Renal cortical epithelial cell (primary cell): ENCODE measurements at places on chromosomes 3 and 15. TPM values are rescaled to one million over a fixed set of nuclear protein-coding genes. Genes with fewer than 3 reads are reported as not detected.

DNA sequence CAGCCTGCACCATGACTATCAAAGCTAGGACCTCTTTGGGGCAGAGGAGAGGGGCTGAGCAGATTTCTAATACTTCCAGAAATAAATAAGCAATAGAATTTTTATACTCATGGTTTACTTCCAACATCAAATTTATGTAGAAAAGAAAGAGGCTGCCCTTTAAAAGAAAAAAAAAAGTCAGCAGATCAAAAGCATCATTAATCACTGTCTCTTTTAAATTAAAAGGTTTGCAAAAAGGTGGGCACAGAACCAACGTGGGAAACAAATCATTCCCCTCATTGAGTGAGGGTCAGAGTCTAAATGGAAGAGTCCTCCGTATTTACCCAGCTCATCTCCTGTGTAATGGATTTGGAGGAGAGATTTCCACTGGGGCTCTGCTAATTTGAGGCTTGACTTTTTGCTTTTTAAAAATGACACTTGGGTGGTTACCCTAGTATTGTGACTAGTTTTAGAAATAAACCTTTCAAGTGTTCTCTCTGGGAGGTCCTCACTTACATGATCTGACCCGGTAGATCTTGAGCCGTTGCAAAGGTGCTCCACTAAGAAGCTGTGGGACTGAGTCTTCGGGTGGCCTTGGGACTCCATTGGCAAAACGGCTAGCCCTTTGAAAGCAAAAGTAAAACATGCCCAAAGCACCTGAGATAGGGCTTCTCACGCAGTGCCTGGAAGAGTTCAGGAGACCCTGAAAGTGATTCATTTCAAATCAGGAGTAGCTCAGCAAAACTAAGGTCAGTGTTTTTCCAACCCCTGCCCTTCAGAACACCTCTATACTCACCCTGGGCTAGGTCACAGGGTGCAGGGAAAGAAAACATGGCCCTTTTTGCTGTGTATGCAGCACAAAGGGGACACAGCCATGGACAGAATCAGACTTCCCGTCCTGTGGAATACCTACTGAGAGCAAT is 320.9 kb downstream of the FOXP1 start:
- DNase-seq, result peak; percentile 19

DNA sequence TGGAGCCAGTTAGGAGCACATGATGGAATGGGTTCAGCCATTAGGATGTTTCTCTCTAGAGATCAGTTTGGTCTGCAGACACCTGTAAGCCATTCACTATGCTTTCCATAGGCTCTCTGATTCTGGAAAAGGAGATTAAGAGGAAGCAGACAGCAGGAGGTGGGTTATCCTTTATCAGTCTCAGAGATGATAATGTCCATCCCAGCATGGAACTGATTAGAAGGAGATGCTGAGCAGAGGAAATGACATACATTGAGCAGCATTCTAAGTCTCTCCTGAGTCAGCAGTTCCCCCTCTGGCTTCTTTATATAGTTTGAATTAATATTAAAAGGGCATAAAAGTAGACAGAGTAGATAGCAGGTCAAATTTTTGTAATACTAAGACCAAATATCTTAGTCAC is 591.1 kb downstream of the GBE1 start:
- no peak for DNase-seq

Gene ABTB1
- total RNA-seq, result 5.4 and 13.5 TPM in 2 replicates

DNA sequence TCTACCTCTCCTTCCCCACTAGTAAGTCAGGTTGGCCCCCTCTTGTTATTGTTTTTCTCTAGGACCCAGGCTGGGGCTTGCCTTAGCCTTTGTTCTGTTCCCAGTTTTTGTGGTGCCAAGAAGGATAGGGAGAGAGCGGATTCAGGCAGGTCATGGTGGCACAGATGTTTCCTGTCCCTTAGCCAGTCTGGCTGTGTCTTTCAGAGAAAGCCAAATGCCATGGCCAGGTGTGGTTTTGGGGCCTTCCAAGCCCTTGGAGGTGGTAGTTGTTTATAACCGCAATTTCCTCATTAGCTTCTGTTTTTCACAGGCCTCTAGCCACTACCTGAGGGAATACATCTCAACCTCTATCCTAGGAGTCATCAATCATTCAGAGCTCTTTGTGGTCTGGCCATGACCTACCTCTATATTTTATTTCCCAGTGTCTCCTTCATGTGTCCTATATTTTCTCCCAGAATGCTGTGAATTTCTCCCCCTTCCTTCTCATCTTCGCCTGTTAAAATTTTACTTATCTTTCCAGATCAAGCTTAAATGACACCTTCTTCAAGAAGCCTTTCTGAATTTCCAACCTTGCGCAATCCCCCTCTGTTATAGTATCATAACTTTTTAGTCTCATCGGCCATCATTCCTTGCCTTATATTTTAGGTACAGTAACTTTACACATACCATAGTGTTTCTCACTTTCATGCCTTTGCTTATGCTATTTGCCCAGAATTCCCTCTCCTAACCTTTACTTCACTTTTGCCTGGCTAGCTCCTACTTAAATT is 38.2 kb downstream of the TIMP4 start:
- DNase-seq, result no peak

Gene SEMA7A
- 9.5 and 143 TPM in 2 replicates for total RNA-seq

Gene CPNE4
- total RNA-seq, result 0.05 and 0.35 TPM in 2 replicates

DNA sequence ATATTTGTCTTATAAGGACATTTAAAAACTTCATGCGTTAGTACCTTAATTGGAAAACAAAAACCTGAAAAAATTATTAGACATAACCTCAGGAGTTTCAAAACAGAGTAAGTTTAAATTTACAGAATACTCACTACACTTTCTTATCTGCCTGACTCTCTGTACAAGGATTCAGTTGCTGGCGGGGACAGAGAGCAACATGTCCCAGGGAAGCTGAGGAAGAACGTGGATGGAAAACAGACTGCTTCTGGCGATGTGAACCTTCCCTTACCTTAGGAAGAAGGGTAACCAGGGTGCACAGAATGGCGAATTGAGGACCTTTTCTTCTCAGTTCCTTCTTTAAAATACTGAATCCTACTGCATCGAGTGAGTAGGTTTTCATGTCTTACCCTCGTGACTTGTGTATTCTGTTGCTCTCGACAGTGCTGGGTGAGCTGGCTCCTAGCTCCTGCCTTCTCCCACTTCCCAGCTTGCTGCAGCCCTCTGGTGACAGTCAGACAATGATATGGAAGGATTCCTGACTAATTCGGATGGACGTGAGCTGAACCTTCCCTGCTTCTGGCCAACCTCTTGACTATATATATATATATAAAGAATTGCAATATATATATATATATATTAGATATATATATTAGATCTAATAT is 178.2 kb downstream of the PDZRN3 start:
- no peak for DNase-seq

DNA sequence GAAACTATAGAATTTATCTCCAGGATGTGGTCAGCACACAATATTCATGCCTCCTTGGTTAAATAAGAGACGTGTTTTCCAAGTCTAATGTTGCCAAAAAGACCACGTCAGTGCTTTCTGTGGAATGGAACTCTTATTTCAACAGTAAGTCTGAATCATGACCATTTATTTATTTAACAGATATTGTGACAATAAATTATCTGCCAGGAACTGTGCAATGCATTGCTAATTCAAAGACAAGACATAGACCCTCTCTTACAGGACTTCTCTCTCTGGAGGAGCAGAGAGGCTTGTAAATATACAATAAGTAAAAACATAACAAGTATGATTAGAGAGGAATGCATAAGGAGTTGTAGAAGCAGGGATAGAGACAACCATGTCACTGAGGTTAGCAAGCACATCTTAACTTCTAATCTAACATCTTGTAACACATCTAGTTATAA is 227.5 kb downstream of the DTWD1 start:
- DNase-seq, result no peak

DNA sequence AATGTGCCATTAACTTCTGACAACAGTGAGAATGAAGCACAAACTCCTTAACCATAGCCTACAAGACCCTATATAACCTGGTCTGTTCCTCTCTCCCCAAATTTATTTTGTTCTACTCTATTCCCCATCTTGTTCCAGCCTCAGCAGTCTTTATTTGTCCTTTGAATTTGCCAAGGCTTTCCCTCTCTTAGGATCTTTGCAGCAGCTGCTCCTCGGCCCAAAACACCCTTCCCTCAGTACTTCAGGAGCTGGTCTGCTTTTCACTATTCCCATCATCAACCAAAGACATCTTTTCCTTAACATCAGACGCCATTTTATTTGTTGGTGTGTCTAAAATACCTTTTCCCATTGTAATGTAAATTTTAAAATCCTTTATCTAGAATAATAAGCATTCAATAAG is 10.2 kb downstream of the PRICKLE2 start:
- DNase-seq, result no peak

Gene HIGD2B
- total RNA-seq, result 0.15 TPM in 1 of 2 replicates, not detected in the other

DNA sequence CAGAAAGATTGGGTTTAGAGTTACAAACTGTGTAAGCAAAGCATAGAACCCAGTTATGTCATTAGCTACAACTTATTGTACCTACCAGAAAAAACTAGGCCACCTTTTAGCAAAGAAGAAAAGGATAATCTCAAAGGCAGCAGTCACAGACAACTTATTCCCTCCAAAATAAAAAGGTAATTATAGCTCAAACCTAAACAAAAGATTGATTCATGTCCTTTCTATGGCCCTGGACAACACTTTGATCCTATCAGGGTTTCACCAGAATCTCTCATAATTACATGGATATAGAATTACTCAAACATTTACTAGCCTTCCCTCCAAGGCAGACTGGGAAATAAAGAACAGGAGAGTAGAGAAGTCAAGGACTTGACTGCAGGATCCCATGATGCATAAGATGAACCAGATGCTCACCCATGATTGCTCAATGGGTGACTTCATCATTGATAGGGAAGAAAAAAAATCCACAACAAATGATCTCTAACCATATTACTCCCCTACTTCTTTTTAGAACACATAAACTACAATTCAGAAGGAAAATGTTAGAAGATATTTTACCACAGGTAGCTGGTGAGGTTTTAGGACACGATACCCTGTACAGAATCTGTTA is 17.4 kb downstream of the DET1 start:
- peak; percentile 6 for DNase-seq

Gene TERC
- 16.7 and 685 TPM in 2 replicates for total RNA-seq

DNA sequence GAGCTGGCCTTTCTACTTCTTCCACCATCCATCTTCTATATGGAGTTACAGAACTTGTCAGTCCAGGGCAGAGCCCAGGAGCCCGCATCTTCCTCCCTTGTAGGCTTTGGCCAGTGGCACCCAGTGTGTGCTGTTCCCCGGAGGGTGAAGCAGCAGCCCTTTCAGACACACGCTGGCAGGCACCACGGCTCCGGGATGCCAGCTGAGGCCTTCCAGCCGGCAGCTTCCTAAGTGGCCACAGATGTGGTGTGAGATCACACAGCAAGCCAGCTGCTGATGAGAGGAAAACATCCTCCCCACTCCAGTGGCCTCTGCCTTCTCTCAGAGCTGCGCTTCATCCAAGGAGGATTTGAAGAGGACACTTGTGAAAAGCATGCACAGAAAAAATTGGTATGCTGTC is 24.1 kb downstream of the CRABP1 start:
- no peak for DNase-seq

Gene TRPM1
- not detected in 2 replicates for total RNA-seq

- no peak for DNase-seq
Observed at GRCh38 chr3:1855841-1856240, 242.8 kb upstream of the CNTN4 start.

DNA sequence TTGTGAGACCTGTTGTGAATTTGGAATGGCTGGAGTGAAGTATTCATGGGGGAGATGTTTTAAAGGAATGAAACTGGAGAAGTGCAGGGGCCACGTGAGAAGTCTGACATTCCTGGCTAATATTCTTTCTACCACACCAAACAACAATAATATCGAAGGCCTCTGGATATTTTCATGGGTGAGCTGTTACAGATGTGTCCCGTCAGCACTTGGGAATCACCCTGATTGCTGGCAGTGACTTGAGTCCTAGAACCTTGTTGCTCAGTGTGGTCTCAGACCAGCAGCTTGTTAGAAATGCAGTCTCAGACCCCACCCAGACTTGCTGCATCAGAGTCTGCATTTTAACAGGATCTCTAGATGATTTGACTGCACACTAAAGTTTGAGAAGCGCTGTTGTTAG is 113.8 kb downstream of the ITPR1 start:
- DNase-seq, result no peak

- DNase-seq, result peak; percentile 80
Observed at GRCh38 chr3:11238880-11239279, 33.3 kb upstream of the ATG7 start.

DNA sequence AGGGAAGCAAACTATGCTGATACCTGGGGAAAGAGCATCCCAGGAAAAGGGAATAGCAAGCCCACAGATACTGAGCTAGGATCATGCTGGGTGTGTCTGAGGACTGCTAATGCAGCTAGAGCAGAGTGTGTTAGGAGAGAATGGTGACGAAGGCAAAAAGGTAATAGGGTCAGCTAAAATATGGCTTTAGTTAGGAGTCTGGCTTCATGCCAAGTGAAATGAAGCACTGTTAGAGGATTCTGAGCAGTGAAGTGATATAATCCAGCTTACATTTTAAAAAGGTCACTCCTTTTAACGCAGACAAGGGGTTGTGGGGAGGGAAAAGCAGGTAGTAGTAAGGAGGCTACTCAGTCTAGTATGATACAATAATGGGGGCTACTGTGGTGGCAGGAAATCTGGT is 30.4 kb downstream of the SECISBP2L start:
- DNase-seq, result no peak

Gene GRM7
- total RNA-seq, result not detected in 2 replicates

DNA sequence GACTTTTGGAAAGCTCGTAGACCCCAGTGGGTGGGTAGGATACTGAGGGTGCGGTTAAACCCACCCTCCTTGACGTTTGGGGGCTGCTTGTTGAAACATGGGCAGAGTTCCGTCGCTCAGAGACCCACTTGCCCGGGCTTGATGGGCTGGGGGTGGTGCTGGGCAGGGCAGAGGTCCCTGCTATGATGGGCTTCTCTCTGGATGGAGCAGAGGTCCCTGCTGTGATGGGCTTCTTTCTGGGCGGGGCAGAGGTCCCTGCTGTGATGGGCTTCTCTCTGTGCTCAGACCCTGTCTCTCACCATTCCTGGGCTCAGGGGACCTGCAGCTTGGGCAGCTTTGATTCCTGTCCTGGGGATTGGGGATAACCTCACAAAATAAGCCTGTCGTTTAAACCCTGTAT is 45.2 kb downstream of the FBLN2 start:
- DNase-seq, result no peak

- DNase-seq, result no peak
Observed at GRCh38 chr3:126117786-126118185, 33.9 kb upstream of the SLC41A3 start.
